ENCODE measurements at places on chromosomes 2 and 18.

DNA sequence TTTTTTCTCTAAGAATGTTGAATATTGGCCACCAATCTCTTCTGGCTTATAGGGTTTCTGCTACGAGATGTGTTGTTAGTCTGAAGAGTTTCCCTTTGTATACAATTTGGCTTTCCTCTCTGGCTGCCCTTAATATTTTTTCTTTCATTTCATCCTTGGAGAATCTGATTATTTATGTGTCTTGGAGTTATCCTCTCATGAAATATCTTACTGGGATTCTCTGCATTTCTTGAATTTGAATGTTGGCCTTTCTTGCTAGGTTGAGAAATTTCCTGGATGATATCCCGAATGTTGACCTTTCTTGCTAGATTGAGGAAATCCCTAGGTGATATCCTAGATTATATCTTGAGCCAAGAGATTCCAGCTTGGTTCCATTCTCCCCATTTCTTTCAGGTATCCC is 125.6 kb downstream of the SLC5A7 start:
- DNase-seq: no peak

- no peak for DNase-seq
These were observed 9.2 kb downstream of the PTMA start for GRCh38 chr2:231717281-231718171.

- DNase-seq: no peak
These were observed 90.1 kb upstream of the SMAD2 start for GRCh38 chr18:48020337-48021250.

DNA sequence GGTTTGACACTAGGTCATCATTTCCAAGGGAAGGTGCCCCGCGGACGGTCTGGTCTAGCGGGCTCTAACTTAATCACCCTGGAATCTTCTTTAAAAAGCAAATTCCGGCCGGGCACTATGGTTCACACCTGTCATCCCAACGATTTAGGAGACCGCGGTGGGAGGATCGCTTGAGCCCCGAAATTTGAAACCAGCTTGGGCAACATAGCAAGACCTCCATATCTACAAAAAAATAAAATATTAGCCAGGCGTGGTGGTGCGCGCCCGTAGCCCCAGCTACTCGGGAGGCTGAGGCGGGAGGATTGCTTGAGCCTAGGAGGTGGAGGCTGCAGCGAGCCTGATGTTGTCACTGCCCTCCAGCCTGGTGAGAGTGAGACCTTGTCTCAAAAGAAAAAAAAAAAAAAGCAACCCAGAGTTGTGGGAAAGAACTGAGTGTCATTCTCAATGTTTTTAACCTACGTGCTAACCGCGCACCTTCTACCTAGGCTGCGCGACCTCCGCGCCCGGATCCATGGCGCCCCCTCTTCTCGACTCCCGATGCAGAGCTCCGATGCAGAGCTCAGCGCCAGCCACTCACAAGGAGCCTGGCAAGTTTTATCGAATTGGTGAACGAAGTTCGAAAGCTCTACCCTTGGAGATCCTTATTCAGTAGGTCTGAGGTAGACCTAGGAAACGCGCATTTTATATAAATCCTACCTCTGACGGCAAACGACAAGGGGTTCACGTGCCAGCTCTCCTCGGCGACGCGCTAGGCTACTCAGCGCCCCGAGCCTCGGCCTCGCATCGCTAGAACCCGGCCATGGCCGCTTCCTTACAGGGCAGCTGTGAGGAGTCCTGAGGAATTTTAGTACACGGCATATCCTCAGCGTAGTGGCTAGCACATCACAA is 888 bp upstream of the TWSG1 start:
- no peak for DNase-seq

DNA sequence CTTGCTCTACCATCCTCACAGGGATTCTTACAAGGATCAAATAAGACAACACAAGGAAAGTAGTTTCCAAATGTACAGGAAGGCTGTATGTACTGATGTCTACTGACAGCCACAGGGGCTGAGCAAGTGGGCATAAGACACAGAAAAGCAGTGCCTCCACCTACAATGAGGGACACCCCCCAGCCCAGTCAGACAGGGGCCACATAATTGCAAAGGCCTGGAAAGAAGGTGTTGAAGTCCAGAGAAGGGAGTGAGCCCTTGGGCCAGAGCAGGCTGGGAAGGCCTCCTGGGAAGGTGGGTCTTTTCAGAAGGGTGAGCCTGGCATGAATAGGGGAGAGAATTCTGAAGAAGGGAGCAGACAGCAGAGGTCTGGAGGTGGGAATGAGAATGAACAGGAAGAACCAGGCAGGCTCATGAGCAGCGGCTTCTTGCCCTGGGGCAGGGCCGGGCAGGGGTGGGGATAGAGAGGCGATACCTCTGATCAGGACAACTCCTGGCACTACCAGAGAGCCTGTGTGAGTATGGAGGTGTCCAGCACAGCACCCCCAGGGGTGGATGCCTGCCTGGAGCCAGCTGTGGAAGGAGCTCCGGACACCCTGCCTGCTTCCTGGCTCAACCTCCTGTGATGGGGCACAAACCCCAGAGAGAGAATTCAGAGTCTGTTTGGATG is 30.1 kb downstream of the HS1BP3 start:
- no peak for DNase-seq

DNA sequence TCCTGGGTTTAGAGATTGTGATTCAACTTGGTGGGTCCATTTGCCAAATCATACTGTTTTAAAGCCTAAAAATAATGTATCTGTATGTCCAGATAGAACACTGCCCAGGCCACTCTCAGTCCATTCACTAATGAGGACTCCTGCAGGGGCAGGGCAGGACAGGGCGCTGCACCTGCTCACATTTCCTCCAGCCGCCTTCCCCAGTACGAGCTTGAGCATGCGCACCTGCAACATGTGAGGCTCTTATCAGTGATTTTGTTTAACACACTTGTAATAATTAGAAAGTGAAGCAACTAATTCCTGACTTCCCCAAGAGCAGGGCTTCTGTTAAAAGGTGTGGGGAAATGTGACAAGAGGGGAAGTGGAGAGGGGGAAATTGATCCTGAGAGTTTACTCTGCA is 89.7 kb downstream of the AFF3 start:
- DNase-seq: no peak

GRCh38 chr2:121171625-121172119 is 113.3 kb downstream of the TFCP2L1 start:
- no peak for DNase-seq

GRCh38 chr18:12312976-12313375 is 4.9 kb downstream of the TUBB6 start:
- no peak for DNase-seq

DNA sequence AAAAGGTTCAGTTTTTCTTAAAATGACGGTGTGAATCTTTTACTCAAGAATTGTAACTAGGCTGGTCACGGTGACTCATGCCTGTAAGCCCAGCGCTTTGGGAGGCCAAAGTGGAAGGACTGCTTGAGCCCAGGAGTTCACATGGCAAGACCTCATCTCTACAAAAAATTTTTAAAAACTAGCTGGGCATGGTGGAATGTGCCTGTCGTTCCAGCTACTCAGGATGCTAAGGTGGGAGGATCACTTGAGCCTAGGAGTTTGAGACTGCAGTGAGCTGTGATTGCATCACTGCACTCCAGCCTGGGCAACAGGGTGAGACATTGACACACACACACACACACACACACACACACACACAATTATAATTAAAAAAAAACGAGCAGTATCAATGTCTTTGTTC is 369.8 kb downstream of the DPP10 start:
- no peak for DNase-seq

GRCh38 chr18:38042211-38042890 is 476.8 kb upstream of the CELF4 start:
- DNase-seq: no peak

DNA sequence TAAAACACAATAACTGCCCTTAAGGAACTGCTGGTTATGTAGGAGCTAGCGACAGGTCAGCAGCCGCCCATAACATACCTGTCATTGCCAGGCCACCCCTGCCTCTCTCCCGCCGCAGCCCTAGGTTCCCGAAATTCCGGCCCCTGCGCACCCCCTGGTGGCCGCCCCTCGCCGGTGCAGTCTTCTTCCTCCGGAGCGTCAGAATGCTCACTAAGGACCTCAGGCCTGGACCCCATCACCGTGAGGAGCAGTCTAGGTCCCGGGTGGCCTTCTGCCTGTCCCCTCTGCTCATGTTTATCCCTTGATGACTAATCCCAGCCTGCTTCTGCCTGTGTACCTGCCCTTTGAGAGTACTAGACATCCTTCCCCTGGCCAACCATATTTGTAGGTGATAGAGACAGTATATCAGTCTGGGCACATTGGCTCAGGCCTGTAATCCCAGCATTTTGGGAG is 115.7 kb upstream of the SLC1A4 start:
- no peak for DNase-seq

DNA sequence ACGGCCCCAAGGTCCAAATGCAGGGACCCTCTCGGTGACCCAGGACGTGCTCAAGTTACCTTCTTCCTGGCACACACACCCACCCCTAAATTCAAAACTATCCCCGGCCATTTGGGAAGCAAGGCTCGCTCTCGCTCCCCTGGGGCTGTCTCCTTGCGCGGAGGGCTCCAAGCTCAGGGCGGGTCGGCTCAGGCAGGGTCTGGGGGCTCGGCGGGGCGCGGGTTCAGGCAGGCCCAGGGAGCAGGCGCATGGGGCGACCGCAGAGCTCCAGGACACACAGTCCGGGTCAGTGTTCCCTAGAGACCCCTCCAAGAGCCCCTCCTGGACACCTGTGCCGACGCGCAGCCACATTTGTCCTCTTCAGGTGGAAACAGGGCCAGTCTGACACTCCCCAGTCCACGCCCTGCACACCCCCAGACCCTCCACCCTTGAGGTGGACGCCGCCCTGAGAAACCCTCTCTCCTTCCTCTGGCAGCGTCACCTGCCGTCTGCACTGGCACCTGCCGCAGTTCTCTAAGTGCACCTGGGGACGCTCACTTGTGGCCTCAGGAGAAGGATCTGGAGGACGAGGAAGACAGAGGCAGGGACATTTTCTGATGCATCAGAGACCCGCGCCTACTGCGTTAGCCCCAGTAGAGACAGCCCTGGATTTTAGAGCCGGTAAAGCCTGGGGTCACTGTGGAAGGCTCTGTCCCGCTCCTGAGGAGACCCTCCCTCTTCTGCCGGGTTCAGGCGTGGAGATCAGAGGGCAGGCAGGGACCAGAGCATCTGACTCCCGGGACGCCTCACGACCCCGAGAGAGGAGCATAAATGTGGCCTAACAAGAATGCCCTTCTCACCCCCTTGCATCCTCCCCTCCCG is 138.8 kb downstream of the TWIST2 start:
- no peak for DNase-seq

DNA sequence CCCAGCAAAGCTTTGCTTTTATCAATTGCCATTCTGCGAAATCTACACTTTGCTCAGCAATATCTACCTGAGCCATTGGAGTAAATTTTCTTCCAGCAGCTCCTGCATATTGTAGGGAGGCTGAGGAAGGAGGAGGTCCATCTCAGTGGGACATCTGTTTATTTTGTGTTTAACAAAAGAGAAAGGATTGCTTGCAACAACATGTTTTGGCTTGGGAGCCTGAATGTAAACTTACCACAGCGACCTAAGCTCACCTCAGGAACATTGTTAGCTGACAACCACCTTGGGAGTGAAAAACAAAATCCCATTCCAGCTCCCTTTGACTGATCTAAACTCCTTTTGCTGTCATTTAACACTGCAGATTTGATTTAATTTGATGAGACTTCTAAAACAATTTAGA is 356.1 kb downstream of the SS18 start:
- DNase-seq: no peak

DNA sequence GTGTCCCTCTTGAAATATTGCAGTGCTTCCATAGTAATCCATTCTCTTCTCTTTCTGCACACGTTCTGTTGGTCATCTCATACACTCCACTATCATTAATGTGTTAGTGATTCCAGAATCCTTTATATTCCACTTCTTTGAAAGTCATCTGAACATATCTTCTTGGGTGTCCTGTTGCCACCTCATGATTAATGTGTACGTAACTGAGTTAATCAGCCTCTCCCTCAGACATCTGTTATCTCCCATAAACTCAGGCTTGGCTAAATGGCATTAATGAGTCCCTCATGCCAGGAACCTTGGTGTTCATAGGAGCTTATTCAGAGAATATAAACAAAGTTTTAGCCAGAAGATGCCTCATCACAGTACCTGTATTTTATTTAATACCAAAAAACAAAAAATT is 126.4 kb downstream of the NCOA1 start:
- DNase-seq: no peak

- DNase-seq: no peak
These were observed 363.6 kb downstream of the ZNF521 start for GRCh38 chr18:24988253-24988840.

DNA sequence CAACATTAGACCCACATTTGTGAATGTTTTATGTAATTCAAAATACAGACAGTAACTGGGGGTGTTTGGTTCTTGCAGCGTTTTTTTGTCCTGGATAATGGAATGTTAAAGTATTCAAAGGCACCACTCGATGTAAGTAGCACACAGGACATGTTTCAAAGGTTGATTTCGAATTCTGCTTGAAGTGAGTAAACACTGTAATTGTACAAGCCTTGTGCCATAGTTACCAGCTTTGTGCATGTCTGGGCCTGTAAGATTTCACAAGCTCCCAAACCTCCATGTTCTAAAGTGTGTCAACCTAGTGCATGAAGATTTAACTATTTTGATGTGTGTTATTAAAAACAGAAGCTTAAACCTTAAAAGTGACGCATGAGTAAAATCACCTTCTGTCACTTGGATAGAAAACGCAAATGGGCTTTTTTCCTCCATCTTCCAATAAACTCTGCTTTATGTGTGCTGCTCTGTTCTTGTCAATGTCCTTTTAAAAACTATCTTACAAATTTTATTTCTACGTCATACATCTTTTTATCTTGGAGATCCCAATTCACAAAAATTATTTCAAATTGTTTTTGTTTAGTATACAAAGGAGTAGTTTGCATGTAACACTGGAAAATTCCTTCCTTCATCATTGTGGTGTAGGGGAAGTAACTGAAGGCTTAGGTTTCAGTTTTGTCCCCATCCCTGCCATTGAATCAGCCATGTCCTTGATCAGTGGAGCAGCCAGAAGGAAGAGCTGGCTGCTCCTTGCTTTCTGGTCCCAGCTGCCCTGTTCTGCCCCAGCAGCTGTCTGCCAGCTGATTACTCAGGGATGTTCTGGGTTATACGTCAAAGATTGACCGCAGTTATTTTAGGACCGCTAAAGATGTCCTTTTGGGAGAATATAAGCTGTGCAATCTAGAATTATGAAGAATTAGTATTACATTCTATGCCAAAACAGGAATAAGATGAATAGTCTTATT is 119.2 kb downstream of the PRKRA start:
- no peak for DNase-seq

- DNase-seq: no peak
These were observed 4.4 kb downstream of the FBLN7 start for GRCh38 chr2:112142525-112143078.

DNA sequence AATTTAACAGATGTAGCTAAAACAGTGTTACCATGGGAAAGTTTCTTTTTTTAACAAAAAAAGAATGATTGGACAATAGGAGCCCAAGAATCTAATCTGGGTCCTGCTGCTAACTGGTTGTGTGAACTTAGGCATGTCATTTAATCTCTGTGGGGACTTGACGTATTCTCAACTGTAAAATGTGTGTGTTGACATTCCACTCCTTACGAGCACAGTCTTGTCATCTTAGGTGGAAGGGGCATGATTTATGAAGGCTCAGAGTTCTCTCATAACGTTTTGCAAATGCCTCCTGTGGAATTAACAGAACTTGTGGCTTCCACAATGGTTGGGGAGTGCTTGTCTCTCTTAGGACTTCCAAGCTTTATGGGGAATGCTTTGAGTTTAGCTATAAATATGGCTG is 125.9 kb upstream of the SATB2 start:
- DNase-seq: no peak

GRCh38 chr2:172829229-172829628 is 93.6 kb downstream of the RAPGEF4 start:
- peak; percentile 77 for DNase-seq

Data from AG04449 (cell line).